ENCODE measurements at places on chromosomes 7 and 10.

DNA sequence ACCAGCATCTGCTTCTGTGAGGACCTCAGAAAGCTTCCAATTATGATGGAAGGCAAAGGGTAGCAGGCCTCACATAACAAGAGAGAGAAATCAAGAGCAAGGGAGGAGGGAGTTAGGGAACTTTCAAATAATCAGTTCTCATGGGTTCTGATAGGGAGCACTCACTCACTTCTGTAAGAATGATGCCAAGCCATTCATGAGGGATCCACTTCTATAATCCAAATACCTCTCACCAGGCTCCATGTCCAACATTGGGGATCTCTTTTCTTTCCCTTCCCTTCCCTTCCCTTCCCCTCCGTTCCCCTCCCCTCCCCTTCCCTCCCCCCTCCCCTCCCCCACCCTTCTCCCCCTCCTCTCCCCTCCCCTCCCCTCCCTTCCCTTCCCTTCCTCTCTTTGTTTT is 884.6 kb upstream of the GHITM start:
- no peak for DNase-seq

GRCh38 chr7:42854571-42855118 is 57.2 kb downstream of the C7orf25 start:
- no peak for DNase-seq

GRCh38 chr7:113752289-113752688 is 166.5 kb downstream of the PPP1R3A start:
- no peak for DNase-seq

DNA sequence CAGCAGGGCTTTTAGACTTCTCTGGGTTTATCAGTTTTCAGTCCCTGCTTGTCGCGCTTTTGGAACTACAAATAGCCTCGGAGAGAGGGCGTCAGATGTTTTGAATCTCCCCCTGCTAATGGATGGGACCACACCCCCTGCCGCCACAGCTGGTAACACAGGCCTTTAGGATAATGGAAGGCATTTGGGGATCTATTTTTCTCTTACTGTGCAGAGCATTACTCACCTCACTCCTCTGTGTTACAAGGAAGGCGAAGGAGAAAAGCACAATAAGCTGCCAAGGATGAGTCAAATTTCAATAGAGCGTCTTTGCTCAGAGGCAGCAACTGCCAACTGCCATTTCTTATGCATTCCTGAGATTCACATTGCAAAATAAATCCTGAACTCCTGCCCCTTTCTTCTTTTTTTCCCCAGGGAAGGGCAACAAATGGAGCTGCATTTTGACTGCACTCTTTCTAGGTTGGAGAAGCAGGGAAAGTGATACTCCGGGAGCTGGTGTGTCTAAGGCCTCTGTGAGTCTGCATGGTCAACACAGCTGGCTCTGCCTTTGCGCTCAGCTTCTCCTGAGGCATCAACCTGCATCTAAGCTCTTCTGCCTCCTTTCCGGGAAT is 31.5 kb upstream of the SMNDC1 start:
- no peak for DNase-seq

- DNase-seq, result no peak
Measured at GRCh38 chr7:112995059-112995824, 91.4 kb downstream of the GPR85 start.

- DNase-seq, result no peak
Measured at GRCh38 chr7:38319873-38320272, 46.4 kb upstream of the TARP start.

DNA sequence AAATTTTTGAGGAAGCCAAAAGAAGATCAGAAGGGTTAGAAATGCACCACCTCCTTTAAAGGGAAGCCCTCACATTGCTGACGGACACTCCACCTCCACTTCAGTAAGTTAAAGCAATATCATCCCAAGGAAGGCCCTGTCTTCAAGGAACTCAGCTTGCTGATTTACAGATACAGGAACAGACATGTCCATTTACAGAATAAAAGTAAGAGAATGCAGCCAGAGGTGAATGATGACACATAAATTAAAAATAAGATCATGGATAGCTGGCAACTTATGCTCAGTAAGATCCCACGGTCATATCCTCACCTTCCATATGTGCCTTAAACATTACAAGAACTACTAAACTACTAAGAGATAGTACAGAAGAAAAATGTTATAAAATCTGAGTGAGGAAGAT is 20.4 kb downstream of the GRB10 start:
- no peak for DNase-seq

All from stimulated activated CD4-positive, alpha-beta T cell treated with anti-CD3 and anti-CD28 coated beads, TNF-alpha, amount 100 ng/mL, for 1 hour (primary cell).